ENCODE measurements at places on chromosomes 3 and 15. TPM values are rescaled to one million over a fixed set of nuclear protein-coding genes. Genes with fewer than 3 reads are reported as not detected.

DNA sequence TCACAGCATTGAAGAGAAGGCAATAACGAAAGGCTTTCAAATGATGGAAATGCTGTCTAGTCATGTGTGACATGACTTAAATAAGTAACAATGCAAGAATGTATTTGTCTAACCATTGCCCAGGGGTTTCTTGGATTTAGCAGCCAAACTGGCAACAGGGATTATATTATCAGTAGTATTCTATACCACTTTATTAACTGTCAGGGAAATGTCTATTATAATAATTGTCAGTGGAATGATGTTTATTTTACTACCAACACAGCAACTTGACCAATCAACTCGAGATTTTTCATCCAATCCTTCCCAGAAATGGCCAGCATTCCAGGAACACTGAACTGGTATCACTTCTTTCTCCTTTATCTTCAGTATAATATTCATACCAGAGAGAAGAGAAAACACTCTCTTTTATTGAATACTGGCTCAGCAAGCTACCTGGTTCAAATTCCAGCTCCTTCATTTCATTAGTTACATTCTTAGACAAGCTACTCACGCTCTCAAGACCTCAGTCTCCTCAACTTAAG, 66.2 kb downstream of the FOXP1 start:
- H3K36me3 ChIP-seq: no peaks in the 10 kb centered on the region
- H3K4me3 ChIP-seq: no peak overlapping the region
- no peak for DNase-seq
- no peaks in the 10 kb centered on the region for H3K4me1 ChIP-seq
- H3K27me3 ChIP-seq: no peaks in the 10 kb centered on the region
- H3K27ac ChIP-seq: no peak overlapping the region

GRCh38 chr15:61031532-61031931, 197.6 kb downstream of the RORA start:
- H3K27me3 ChIP-seq: no peaks in the 10 kb centered on the region
- no peak for DNase-seq
- no peak overlapping the region for H3K4me3 ChIP-seq
- H3K36me3 ChIP-seq: no peaks in the 10 kb centered on the region
- no peak overlapping the region for H3K27ac ChIP-seq

GRCh38 chr3:138692152-138692551, 83.6 kb downstream of the FAIM start:
- DNase-seq: no peak
- H3K27ac ChIP-seq: no peak overlapping the region
- peaks cover 3% of the 10 kb centered on the region for H3K36me3 ChIP-seq
- H3K27me3 ChIP-seq: no peaks in the 10 kb centered on the region
- no peak overlapping the region for H3K4me3 ChIP-seq
- H3K4me1 ChIP-seq: no peaks in the 10 kb centered on the region

- H3K4me1 ChIP-seq: no peaks in the 10 kb centered on the region
- no peak overlapping the region for H3K27ac ChIP-seq
- DNase-seq: no peak
- peaks cover 2% of the 10 kb centered on the region for H3K36me3 ChIP-seq
These were observed 17.1 kb downstream of the LYSMD2 start for GRCh38 chr15:51720201-51720995.

- no peaks in the 10 kb centered on the region for H3K4me1 ChIP-seq
- H3K36me3 ChIP-seq: no peaks in the 10 kb centered on the region
- no peaks in the 10 kb centered on the region for H3K27me3 ChIP-seq
- no peak overlapping the region for H3K27ac ChIP-seq
- H3K4me3 ChIP-seq: no peak overlapping the region
These were observed 96.7 kb upstream of the PPP2R3A start for GRCh38 chr3:135868801-135869200.

- no peak overlapping the region for H3K27ac ChIP-seq
- no peak for DNase-seq
- no peak overlapping the region for H3K4me3 ChIP-seq
- H3K36me3 ChIP-seq: no peaks in the 10 kb centered on the region
- H3K27me3 ChIP-seq: no peaks in the 10 kb centered on the region
- no peaks in the 10 kb centered on the region for H3K4me1 ChIP-seq
These were observed 45.0 kb downstream of the MYO5A start for GRCh38 chr15:52483707-52484106.

GRCh38 chr3:61005591-61005990, 245.7 kb downstream of the FHIT start:
- no peak for DNase-seq
- H3K27ac ChIP-seq: no peak overlapping the region
- H3K36me3 ChIP-seq: no peaks in the 10 kb centered on the region
- no peak overlapping the region for H3K4me3 ChIP-seq
- H3K4me1 ChIP-seq: no peaks in the 10 kb centered on the region

GRCh38 chr3:111173328-111173900, 101.8 kb downstream of the NECTIN3 start:
- no peak overlapping the region for H3K4me3 ChIP-seq
- H3K4me1 ChIP-seq: no peaks in the 10 kb centered on the region
- no peak overlapping the region for H3K27ac ChIP-seq
- no peaks in the 10 kb centered on the region for H3K36me3 ChIP-seq

GRCh38 chr3:5205165-5205941, 17.8 kb downstream of the EDEM1 start:
- no peaks in the 10 kb centered on the region for H3K27me3 ChIP-seq
- H3K27ac ChIP-seq: no peak overlapping the region
- H3K4me3 ChIP-seq: no peak overlapping the region

DNA sequence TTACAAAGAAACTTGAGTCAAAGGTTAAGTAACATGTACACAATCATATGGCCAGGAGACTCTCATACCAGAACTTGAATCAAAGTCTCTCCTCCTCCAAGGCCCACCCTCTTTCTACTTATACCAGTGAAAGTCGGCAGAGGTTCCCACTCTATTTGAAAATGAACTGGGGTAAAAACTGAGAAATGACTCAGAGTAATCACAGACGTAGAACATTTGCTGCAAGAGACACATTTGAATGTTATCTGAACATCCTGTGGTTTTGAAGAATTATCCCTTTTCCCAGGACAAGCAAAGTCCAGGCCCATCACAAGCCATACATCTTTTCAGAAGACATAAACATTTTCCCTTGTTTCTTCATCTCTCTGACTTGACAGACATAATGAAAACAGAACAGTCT, 55.8 kb downstream of the SHOX2 start:
- H3K27ac ChIP-seq: no peak overlapping the region
- no peak overlapping the region for H3K4me3 ChIP-seq
- H3K36me3 ChIP-seq: no peaks in the 10 kb centered on the region
- H3K4me1 ChIP-seq: no peaks in the 10 kb centered on the region
- H3K27me3 ChIP-seq: no peaks in the 10 kb centered on the region

- H3K4me3 ChIP-seq: peak overlapping the region; percentile 49
- no peaks in the 10 kb centered on the region for H3K27me3 ChIP-seq
- H3K36me3 ChIP-seq: no peaks in the 10 kb centered on the region
- peak overlapping the region; percentile 97 for H3K27ac ChIP-seq
- no peaks in the 10 kb centered on the region for H3K4me1 ChIP-seq
These were observed 54.8 kb downstream of the CCDC54 start for GRCh38 chr3:107432013-107432515.

Gene NRG4
- total RNA-seq: 0.35 TPM

Gene BDH1
- total RNA-seq: 21.2 TPM

Gene TICRR
- 0.25 TPM for total RNA-seq

Gene CPEB1
- total RNA-seq: 1.4 TPM

Gene PPARG
- 19.2 TPM for total RNA-seq

Gene GP5
- total RNA-seq: 0.22 TPM

Gene DCLK3
- total RNA-seq: not detected

Gene RPL39L
- 5.7 TPM for total RNA-seq
